T-cell (primary cell): ENCODE measurements at places on chromosomes 2 and 18.
A peak's percentile ranks its signal among the peaks of the same experiment; 100 is the strongest.

GRCh38 chr2:216206041-216206703 lies 97.0 kb downstream of the XRCC5 start:
- no peak overlapping the region for H3K27ac ChIP-seq
- H3K36me3 ChIP-seq, result peaks cover 7% of the 10 kb centered on the region
- H3K4me1 ChIP-seq, result no peaks in the 10 kb centered on the region
- no peak for DNase-seq
- H3K4me3 ChIP-seq, result no peak overlapping the region

DNA sequence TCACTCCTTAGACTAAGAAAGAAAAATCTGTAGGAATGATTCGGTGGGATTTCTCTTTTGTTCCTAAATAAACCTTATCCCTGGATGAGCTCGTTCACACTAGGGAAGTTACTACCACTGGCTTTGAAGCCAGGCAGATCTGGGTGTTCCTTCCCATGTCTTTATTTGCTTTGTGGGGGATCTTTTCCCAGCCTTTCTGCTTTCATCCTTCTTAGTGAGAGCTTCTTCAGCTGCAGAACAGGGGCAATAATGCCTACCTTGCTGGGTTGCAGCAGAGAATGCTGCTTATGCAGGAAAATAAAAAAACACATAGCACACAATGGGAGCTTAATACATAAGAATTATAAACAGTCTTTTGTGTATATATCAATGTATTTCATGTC lies 292.1 kb downstream of the SOX11 start:
- peaks cover 19% of the 10 kb centered on the region for H3K27me3 ChIP-seq
- H3K4me3 ChIP-seq, result no peak overlapping the region
- H3K4me1 ChIP-seq, result no peaks in the 10 kb centered on the region
- no peak for DNase-seq
- H3K27ac ChIP-seq, result no peak overlapping the region

- peaks cover 20% of the 10 kb centered on the region for H3K27me3 ChIP-seq
- no peak overlapping the region for H3K27ac ChIP-seq
- H3K4me1 ChIP-seq, result peaks cover 3% of the 10 kb centered on the region
- DNase-seq, result no peak
These were observed 2.3 kb upstream of the VSNL1 start for GRCh38 chr2:17538022-17538843.

- H3K27me3 ChIP-seq, result no peaks in the 10 kb centered on the region
- no peaks in the 10 kb centered on the region for H3K36me3 ChIP-seq
- H3K27ac ChIP-seq, result no peak overlapping the region
- H3K4me1 ChIP-seq, result no peaks in the 10 kb centered on the region
- DNase-seq, result no peak
These were observed 35.7 kb downstream of the ATP8B1 start for GRCh38 chr18:57767259-57768050.

GRCh38 chr2:37711831-37712230 lies 40.4 kb upstream of the CDC42EP3 start:
- peaks cover 16% of the 10 kb centered on the region for H3K4me1 ChIP-seq
- H3K4me3 ChIP-seq, result no peak overlapping the region
- H3K36me3 ChIP-seq, result no peaks in the 10 kb centered on the region
- H3K27ac ChIP-seq, result peak overlapping the region; percentile 46
- H3K27me3 ChIP-seq, result no peaks in the 10 kb centered on the region

DNA sequence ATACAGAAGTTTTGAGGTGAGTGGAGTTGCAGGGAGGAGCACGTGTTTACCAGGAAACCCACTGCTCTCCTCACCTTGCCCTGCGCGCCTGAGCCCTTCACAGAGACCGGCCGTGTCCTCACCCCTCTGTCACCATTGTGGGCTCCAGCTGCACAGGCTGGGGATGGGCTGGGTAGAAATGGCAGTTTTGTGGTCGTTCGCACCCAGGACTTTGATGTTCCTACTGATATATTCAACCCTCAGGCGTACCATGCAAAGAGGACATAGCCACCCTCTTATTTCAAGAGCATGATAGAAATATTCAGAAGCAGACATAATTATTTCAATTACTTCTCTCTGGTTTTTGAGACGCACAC lies 78.2 kb downstream of the GBX2 start:
- no peaks in the 10 kb centered on the region for H3K36me3 ChIP-seq
- no peak overlapping the region for H3K4me3 ChIP-seq
- no peak for DNase-seq
- no peak overlapping the region for H3K27ac ChIP-seq

- no peaks in the 10 kb centered on the region for H3K36me3 ChIP-seq
- no peak for DNase-seq
- no peak overlapping the region for H3K27ac ChIP-seq
These were observed 56.4 kb upstream of the ODC1 start for GRCh38 chr2:10504370-10504993.

DNA sequence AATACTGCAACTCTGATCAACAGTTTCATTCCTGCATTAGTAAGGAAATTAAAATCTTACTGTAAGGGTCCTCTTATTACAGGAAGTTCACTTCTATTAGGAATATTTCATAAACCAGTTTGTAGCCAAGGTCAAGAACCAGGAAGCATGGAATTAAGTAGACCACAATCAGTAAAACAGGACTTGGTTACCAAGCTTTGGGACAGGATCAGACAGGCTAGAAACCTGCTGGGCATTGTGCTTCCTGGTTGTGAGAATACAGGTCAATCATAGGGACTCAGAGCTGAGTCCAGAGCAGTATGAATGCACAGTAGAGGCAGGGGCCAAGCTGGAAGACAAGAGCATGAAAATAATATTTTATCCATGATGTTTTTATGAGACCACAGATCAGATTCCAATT lies 248.0 kb downstream of the IKZF2 start:
- no peaks in the 10 kb centered on the region for H3K36me3 ChIP-seq
- H3K4me3 ChIP-seq, result no peak overlapping the region
- DNase-seq, result no peak
- no peak overlapping the region for H3K27ac ChIP-seq

GRCh38 chr2:151189125-151189524 lies 72.5 kb downstream of the RBM43 start:
- H3K4me1 ChIP-seq, result no peaks in the 10 kb centered on the region
- no peak overlapping the region for H3K27ac ChIP-seq
- no peaks in the 10 kb centered on the region for H3K36me3 ChIP-seq
- no peaks in the 10 kb centered on the region for H3K27me3 ChIP-seq
- no peak overlapping the region for H3K4me3 ChIP-seq

DNA sequence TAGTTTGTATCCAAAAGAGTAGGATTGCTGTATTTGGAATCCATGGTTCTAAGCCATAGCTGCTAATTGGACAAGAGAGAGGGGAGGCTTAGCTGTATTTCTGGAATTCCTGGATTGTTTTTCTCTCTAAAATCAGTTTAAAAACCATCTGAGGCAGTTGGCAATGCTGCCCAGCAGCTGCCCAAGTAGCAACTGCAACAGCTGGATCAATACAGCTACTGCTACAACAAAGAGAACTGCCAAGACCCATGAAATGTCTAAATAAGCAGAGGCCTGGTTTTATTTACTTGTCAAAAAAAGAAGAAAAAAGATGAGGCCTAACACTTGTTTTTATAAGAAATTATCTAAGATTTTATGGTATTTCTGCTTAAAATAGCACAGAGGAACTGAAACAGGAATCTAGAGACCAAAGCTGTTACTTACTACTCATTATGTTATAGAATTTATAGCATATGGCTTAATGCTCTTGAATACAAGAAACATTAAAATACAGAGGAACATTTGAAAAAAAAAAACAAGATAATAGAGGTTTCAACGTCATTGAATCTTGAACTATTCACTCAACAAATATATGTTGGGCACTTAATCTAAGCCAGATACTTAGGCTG lies 39.1 kb downstream of the TMEFF2 start:
- no peak overlapping the region for H3K27ac ChIP-seq
- no peak overlapping the region for H3K4me3 ChIP-seq
- H3K36me3 ChIP-seq, result no peaks in the 10 kb centered on the region

- no peak overlapping the region for H3K27ac ChIP-seq
- no peaks in the 10 kb centered on the region for H3K36me3 ChIP-seq
- no peaks in the 10 kb centered on the region for H3K27me3 ChIP-seq
These were observed 271.3 kb downstream of the ICOS start for GRCh38 chr2:204207866-204208265.

GRCh38 chr2:58957188-58957840 lies 716.2 kb upstream of the FANCL start:
- H3K27me3 ChIP-seq, result no peaks in the 10 kb centered on the region
- DNase-seq, result no peak
- H3K4me3 ChIP-seq, result no peak overlapping the region
- H3K27ac ChIP-seq, result no peak overlapping the region

DNA sequence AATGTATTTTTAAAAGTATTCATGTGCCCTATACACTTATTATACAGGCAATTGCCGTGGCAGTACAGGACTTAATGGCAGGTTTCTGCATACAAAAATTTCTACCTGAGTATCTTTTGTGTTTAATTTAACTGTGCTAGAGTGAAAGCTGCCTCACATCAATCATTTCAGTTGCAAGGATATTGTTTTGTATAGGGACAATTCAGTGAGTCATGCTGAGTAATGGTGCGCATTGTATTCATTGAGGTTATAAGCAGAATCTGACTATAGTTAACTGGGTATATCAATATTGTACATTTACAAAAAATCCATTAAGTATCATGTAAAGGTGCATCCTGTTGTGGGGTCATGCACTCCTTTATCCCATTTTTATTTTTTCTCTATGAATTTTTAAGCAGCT lies 121.5 kb downstream of the GCA start:
- no peaks in the 10 kb centered on the region for H3K4me1 ChIP-seq
- H3K27ac ChIP-seq, result no peak overlapping the region
- DNase-seq, result no peak
- H3K27me3 ChIP-seq, result no peaks in the 10 kb centered on the region
- H3K36me3 ChIP-seq, result no peaks in the 10 kb centered on the region
- H3K4me3 ChIP-seq, result no peak overlapping the region

DNA sequence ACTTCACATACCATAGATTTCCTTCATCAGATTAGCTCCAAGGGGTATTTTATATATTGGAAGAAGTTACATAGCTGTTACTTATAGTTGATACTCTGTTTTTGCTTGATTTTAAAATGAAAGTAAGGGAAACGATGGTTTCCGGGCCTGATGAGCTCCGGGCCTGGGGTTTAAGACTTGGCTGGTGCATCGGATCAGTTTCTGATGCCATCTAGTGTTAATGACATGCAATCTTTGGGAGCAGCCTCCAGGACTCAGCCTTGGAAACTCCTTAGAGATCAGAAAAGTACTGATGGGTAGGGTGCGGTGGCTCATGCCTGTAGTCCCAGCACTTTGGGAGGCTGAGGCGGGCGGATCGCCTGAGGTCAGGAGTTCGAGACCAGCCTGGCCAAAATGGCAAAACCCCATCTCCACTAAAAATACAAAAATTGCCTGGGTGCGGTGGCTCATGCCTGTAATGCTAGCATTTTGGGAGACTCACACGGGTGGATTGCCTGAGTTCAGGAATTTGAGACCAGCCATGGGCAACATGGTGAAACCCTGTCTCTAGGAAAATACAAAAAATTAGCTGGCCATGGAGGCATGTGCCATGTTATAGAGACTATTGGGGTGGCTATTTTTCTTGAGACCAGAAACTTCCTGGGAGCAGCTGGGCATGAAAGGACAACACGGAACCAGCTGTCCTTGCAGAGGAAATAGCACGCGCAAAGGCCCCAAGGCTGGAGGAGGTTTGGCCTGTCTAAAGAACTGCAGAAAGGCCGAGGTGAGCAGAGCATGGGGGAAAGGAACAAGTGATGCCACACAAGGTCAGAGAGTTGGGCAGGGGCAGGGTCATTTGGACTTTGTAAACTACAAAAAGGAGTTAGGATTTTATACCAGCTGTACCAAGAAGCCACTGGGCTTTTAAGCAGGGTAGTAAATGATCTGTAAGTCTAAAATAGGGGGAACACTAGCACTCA lies 46.9 kb upstream of the CNOT11 start:
- H3K4me3 ChIP-seq, result no peak overlapping the region
- H3K4me1 ChIP-seq, result peaks cover 7% of the 10 kb centered on the region
- no peaks in the 10 kb centered on the region for H3K36me3 ChIP-seq
- peak overlapping the region; percentile 49 for H3K27ac ChIP-seq
- peak; percentile 23 for DNase-seq
- H3K27me3 ChIP-seq, result no peaks in the 10 kb centered on the region

GRCh38 chr2:192070099-192070498 lies 124.6 kb downstream of the TMEFF2 start:
- H3K27ac ChIP-seq, result no peak overlapping the region
- no peaks in the 10 kb centered on the region for H3K36me3 ChIP-seq

- H3K4me3 ChIP-seq, result peak overlapping the region; percentile 89
- no peaks in the 10 kb centered on the region for H3K36me3 ChIP-seq
- DNase-seq, result peak; percentile 39
- H3K27ac ChIP-seq, result peak overlapping the region; percentile 96
- H3K4me1 ChIP-seq, result peaks cover 22% of the 10 kb centered on the region
- H3K27me3 ChIP-seq, result no peaks in the 10 kb centered on the region
These were observed 1.1 kb downstream of the EPC2 start for GRCh38 chr2:148645539-148646230.

GRCh38 chr18:33580546-33580945 lies 2.5 kb downstream of the ASXL3 start:
- no peaks in the 10 kb centered on the region for H3K4me1 ChIP-seq
- no peak overlapping the region for H3K27ac ChIP-seq
- no peak overlapping the region for H3K4me3 ChIP-seq
- no peaks in the 10 kb centered on the region for H3K36me3 ChIP-seq

- H3K4me1 ChIP-seq, result no peaks in the 10 kb centered on the region
- DNase-seq, result no peak
- no peaks in the 10 kb centered on the region for H3K36me3 ChIP-seq
These were observed 434.4 kb upstream of the ETAA1 start for GRCh38 chr2:66962716-66963115.

DNA sequence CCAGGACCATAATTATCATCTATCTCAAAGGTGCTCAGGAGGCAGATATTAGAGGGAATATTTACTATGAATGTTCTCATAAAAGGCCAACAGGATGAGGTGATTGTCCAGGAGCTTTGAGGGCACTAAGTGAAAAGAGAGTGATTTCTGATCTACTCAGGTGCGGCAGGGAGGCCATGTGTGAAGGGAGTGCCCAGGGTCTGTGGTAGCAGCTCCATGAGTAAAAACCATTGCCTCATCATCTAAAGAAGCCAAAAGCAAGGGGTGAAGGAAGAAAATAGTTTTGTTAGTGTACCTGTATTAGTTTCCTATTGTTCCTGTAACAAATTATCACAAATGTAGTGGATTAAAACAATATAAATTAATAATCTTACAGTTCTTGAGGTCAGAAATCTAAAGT lies 22.5 kb downstream of the RND3 start:
- H3K27me3 ChIP-seq, result no peaks in the 10 kb centered on the region
- H3K36me3 ChIP-seq, result no peaks in the 10 kb centered on the region
- H3K4me1 ChIP-seq, result no peaks in the 10 kb centered on the region
- H3K4me3 ChIP-seq, result no peak overlapping the region
- no peak for DNase-seq

DNA sequence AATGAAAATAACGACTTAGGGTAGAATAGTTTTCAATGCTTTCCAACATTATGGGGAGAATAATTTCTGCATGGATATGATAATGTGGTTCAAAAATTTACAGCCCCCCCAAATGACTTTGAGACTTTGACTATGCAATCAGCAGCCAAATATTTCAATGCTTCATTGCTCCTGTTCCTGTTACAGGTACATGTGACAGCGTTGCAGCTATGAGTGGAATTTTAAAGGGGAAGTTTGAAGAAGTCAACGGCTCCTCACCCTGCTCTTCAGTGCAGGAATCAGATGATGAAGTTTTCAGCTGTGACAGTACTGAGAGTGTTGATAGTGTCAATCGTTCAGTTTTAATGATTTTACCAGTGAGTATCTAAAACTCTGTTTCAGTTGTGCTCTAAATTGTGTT lies 25.1 kb downstream of the CSRNP3 start:
- no peaks in the 10 kb centered on the region for H3K27me3 ChIP-seq
- no peak for DNase-seq
- no peaks in the 10 kb centered on the region for H3K36me3 ChIP-seq
- no peaks in the 10 kb centered on the region for H3K4me1 ChIP-seq
- no peak overlapping the region for H3K4me3 ChIP-seq
